SJSA1 (cell line): ENCODE measurements at places on chromosomes 16 and 17. TPM values are rescaled to one million over a fixed set of nuclear protein-coding genes. Genes with fewer than 3 reads are reported as not detected.
A peak's percentile ranks its signal among the peaks of the same experiment; 100 is the strongest.

DNA sequence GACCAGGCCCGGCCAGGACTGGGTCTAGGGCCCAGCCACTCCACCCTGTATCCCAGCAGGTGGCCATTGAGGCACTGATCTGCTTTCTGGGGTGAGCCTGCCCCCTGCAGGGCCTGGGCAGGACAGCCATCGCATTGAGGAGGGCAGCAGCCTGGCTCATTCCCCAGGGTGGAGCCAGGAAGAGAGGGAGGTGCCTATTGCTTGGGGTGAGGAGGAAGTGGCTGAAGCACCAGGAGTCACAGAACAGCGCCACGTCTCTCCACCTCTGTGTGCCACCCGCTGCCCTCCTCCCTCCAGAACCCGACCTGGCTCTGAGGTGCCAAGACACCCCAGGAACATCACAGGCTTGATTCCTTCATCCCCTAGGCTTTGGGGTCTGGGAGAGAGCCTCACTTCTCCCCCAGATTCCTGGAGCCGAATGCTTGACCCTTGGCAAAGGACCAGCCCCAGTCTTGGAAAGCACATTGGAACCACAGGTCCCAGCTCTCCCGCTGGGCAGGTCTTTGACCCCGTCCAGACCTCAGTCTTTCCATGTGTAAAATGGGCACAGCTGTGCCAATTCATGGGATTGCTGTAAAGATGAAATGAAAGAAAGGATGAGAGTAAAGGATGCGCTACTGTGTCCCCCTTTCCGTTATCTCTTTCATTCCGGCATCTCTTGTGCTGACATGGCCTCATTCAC, 7.2 kb upstream of the KRT36 start:
- H3K4me1 ChIP-seq = peaks cover 36% of the 10 kb centered on the region
- H3K36me3 ChIP-seq = no peaks in the 10 kb centered on the region
- H3K27me3 ChIP-seq = no peaks in the 10 kb centered on the region

DNA sequence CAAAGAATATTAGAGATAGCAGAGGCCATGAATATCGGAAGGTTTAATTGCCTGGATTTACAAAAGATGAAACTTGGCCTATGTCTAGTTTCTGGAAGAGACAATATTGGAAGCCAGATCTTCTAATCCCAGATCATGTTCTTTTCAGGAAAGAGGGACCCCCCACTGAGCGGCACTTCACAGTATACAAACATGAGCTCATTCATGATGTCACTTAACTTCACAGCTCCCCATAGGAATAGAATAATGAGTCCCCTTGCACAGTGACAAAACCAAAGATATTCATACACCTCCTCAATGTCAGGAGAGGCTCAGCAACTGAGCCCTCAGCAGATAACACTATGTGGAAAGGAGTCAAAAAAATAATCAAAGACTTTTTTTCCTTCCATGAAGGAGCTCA, 147.5 kb downstream of the CDH11 start:
- H3K27ac ChIP-seq = no peak overlapping the region
- H3K4me1 ChIP-seq = 0 out of 2 replicates have a peak, but pooled peaks cover 5% of the 10 kb centered on the region

DNA sequence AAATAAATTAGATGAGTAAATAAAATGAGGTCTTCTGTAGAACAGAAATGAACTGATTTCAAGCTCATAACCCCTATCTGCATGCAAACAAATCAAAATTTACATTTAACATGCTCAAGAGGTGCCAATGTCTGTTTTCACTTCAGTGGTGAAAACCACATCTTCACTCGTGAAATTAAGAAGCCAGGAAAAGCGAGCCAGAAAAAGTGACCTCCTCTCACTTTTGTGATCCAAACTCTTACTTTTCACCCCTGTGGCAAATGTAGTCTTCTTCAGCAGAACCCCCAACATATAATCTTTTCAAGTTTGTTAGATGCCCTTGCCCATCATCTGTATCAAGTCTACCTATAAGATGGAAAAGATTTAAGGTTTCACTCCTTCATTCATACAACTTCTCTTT, 9.5 kb upstream of the QRICH2 start:
- no peak overlapping the region for H3K4me3 ChIP-seq
- H3K36me3 ChIP-seq = peaks cover 68% of the 10 kb centered on the region

DNA sequence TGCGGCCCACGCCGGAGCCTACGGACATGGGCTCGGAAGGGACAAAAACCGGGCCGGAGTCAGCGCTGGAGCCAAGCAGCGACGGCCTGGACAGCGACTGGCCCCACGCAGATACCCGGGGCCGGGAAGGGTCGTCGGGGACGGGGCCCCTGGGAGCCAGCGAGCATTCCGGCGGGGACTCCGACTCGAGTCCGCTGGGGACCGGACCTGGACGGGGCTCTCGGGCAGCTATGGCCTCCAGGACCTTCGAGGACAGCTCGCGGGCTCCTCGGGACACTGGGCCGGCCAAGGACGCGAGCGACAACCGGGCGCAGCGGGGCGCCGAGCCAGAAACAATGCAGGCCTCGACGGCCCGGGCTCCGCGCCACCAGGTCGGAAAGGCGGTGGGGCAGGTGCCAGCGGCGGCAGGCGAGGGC, 1.0 kb downstream of the MYO15B start:
- peaks cover 7% of the 10 kb centered on the region for H3K36me3 ChIP-seq
- H3K27me3 ChIP-seq = peaks cover 30% of the 10 kb centered on the region
- H3K4me3 ChIP-seq = peak overlapping the region; percentile 41
- H3K27ac ChIP-seq = no peak overlapping the region

Gene HS3ST4
- not detected in 2 replicates for total RNA-seq

Gene RAB37
- 1.6 and 3.0 TPM in 2 replicates for total RNA-seq

Gene ASPSCR1
- total RNA-seq = 38.5 and 55.4 TPM in 2 replicates
